ENCODE measurements at places on chromosomes 3 and 15. TPM values are rescaled to one million over a fixed set of nuclear protein-coding genes. Genes with fewer than 3 reads are reported as not detected.

- no peak for DNase-seq
Measured at GRCh38 chr3:56086355-56086754, 381.9 kb downstream of the ERC2 start.

Gene C2CD4A
- total RNA-seq, result not detected

GRCh38 chr3:128334766-128335165, 131.9 kb downstream of the DNAJB8 start:
- no peak for DNase-seq

GRCh38 chr3:133479895-133480669, 80.2 kb downstream of the BFSP2 start:
- no peak for DNase-seq

DNA sequence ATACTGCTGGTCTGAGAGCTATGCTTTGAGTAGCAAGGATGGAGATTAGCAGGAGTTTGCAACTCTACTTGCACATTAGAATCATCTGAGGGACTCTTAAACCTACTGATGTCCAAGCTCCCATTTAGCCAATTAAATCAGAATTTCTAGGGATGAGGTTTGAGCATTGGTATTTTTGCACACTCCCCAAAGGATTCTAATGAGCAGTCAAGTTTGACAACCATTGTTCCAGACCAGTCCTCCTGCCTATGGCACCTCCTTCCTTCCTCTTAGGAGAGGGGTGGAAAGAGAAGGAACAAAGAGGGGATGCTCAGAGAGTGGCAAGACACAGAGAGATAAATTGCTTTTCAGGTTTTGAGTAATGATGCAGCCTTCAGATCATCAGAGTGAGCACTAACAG, 275.5 kb upstream of the ROPN1 start:
- no peak for DNase-seq

Gene PLSCR5
- not detected for total RNA-seq

GRCh38 chr3:42189736-42190135, 76.2 kb downstream of the CCK start:
- DNase-seq, result peak; percentile 58

DNA sequence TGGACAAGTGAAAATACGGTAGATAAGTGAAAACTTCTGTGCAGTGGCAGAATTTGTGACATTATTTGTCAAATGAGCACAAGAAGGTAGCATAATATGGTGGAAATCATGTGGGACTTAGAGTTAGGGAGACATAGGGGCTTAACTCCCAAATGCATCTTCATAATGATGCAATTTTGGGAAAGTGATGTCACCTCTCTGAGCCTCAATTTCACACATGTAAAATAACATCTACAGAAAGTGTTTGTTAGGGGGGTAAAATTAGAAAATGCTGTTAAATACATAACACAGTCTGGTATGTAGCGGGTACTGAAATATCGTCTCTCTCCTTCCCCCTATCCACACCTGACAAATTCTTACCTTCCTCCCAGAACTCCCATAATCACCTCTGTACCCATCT, 52.9 kb upstream of the CAPN7 start:
- DNase-seq, result no peak

DNA sequence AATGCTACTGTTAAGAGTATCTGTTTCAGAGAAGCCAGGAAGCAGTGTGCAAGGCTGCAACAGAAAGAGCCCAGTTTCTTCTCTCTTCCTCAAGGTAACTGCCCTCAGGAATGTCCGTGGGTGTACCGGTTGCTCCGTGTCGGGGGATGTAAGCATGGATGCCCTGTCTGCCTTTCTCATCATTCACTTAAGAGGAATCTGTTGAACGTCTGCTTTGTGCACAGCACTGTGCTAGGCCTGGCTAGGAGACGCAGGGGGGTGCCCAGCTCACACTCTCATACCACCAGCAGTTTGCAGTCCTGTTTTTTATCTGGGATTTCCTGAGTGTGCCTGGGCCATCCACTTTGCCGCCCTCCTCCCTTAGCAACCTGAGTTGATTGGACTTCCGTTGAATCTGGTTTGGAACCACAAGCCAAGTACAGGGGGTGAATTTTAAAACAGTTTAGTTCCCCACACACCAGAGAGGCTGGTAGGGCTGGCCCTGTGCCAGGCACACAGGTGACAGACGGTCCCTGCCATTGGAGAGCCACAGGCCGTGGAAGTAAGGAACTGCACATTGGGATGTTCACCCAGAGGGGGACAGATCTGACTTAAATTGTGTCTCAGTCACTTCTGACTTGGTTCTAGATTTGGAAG, 11.2 kb downstream of the BOC start:
- peak; percentile 24 for DNase-seq

Gene IVD
- 40.9 TPM for total RNA-seq

DNA sequence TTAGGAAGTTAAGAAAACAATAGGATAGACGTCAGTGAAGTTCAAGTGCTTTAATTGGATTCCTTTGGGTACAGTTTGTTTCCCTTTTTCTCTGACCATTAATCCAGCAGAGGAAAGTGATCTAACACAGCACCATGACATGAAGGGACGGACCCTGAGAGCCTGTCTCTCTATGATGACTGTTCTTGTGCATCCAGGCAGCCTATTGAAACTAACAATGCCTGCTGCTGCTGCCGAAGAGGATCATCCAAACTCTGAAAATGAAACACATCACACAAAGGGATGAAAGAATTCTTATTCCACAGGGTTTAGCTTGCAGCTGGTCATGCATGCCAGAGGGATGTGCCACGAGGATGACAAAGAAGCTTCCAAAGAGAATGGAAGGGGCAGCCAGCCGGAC, 75.5 kb downstream of the ZBTB20 start:
- no peak for DNase-seq

DNA sequence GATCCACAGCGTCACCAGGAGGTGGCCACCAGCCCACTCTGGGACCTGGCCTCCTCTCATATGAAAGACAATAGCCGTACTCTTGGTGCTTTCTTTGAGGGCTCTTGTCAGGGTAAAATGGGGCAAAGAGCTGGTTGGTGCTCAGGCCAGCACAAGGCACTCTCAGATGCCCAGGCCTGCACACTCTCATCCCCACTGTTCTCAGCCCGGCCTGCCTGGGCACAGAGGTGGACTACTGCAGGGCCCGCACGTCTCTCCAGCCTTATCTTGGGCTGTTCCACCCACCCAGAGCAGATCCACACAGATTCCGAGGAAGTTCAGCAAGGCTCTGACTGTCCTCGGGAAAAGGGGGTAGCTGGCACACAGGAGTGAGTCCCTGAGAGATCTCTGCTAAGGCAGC, 122.8 kb upstream of the PRR20G start:
- DNase-seq, result no peak

GRCh38 chr3:58629629-58630028, 36.9 kb downstream of the FAM3D start:
- no peak for DNase-seq

DNA sequence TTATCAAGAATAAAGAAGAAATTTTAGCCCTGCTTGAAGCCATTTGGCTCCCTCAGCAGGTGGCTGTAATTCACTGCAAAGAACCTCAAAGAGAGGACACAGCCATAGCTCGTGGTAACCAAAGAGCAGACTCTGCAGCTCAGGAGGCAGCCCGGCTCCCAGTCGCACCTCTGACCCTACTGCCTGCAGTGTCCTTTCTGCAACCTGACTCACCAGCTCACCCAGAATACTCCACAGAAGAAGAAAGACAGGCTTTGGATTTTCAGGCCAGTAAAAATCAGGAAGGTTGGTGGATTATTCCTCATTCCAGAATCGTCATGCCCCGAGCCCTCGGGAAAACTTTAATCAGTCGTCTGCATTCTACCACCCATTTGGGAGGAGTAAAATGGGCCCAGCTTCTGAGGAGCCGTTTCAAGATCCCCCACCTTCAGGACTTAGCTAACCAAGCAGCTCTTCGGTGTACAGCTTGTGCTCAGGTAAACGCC, 38.6 kb downstream of the ZBTB11 start:
- peak; percentile 26 for DNase-seq

- no peak for DNase-seq
Measured at GRCh38 chr3:45565342-45565741, 29.2 kb upstream of the LIMD1 start.

Gene NR2E3
- total RNA-seq, result not detected

Gene GOLGA8J
- not detected for total RNA-seq

Gene HES1
- 10.3 TPM for total RNA-seq
